EL (cell line): ENCODE measurements at places on chromosomes 7 and 10.

GRCh38 chr7:47584536-47584895 lies 2.6 kb upstream of the TNS3 start:
- DNase-seq = no peak

GRCh38 chr7:143296686-143297085 lies 8.5 kb downstream of the CASP2 start:
- DNase-seq = no peak

- DNase-seq = peak; percentile 43
Measured at GRCh38 chr7:100465299-100465698, 1.2 kb upstream of the SPACDR start.

DNA sequence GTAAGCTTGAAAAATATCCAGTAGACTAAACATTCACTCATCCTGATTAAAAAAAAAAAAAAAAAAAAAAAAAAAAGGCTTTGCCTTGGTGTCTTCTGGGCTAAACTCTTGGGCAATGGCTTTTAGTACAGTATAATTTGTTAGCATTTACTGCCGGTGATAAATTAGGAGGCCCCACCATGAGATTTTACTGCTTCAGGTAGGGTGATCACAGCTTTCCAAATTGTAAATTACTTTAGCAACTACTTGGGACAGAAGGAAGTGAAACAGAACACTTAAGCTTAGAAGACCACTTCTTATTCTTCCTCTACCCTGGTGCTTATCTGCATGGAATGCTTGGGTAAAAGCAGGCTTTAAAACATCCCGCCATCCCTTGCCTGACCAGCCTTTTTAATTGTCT lies 152.1 kb downstream of the HIBADH start:
- no peak for DNase-seq

GRCh38 chr7:150950496-150951180 lies 27.5 kb downstream of the KCNH2 start:
- no peak for DNase-seq

- DNase-seq = no peak
Measured at GRCh38 chr7:26987338-26987737, 108.5 kb downstream of the HOXA1 start.

DNA sequence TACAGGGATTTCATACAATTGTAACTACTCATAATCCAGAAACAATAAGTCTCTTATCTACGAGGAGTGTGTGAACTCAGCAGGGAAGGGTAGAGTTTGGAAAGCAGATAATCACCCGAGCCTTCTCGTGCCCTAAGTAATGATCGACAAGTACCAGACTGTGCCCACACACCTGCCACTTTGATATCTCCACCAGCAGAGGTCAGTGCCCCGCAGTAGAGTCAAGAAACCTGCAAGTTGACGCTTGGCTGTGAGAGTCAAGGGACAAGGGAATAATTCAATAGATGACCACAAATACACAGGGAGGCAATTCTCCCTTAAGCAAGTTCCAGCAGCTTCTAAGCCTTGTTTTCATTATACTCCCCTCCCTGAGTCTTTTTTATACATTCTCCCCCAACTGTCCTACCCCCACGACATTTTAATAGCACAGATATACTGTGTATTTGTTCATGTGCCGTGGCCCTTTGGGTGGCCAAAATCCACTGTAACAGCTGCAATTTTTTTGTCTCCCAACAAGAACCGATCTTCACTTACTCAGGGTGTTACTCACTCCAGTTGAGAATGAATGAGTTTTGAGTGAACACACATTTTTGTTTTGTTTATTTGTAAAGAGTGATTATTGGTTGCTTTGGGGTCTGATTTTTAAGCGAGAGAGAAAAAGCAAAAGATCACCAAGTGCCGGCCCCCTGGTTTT lies 106.9 kb upstream of the RHEB start:
- DNase-seq = peak; percentile 19
